ENCODE measurements at places on chromosomes 3 and 15.

- DNase-seq: no peak
Measured at GRCh38 chr3:184470551-184470950, 90.7 kb downstream of the CHRD start.

GRCh38 chr3:94928921-94929320, 866.1 kb downstream of the NSUN3 start:
- DNase-seq: peak; percentile 34

GRCh38 chr3:117238806-117239205, 529.2 kb downstream of the TUSC7 start:
- DNase-seq: no peak

DNA sequence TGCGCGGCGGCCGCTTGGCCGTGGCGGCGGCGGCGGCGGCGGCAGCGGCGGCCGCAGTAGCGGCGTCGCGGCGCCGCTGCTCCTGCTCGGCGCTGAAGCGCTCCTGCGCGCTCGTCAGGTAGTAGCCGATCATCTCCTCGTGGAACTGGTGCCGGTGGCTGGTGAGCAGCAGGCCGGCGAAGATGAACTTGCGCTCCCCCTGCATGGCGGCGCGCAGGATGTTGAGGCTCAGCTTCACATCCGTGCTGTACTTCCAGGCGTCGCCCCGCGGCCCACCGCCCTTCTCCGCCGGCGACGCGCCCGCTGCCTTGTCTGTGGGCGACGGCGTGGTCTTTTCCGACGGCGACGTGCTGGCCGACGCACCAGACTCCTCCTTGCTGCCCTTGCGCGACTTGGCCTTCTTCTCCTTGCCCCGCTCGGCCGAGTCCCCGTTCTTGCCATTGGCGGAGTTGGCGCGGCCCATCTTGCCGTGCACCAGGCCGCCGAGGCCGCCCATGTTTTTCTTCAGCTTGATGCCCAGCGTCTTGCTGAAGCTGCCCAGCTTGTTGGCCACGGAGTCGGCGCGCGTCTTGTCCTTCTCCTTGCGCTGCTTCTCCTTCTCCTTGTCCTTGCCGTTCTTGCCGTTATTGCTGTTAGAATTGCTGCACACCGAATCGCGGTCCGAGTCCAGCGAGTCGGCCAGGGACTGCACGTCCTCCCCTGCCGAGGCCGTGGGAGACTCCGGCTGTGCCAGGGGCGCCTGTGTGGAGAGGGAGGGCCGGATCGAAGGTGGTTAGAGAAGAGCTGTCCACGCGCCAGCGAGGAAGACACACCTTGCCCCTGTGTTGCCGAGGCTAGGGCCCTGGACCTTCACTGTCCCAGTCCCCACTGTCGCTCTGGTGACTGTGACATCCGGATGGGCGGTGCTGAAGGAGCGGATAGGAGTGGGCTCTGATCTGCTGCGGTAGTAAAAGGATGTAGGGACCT, 157.6 kb downstream of the KLF13 start:
- DNase-seq: no peak

- DNase-seq: no peak
Measured at GRCh38 chr3:129525341-129525968, 3.0 kb upstream of the RHO start.

GRCh38 chr3:95464346-95464745, 1350.0 kb upstream of the EPHA6 start:
- DNase-seq: no peak

DNA sequence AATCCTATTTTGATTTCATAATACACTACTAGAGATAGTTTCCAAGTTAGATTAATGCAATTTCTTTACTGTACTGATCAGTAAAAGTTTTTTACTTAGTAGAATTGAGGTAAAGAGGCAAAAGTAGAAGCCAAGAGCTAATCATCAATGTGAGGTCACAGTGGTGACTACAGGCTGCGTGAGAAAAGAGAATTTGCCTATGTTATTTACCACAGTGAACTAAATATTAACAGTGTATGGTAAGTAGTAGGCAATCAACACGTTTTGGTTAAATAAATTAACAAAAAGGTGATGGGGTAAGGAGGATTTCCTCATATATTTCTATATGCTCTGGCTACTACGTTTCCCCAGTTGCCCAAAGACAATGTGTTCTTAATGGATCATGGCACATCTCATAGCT, 202.2 kb upstream of the CMC1 start:
- no peak for DNase-seq

DNA sequence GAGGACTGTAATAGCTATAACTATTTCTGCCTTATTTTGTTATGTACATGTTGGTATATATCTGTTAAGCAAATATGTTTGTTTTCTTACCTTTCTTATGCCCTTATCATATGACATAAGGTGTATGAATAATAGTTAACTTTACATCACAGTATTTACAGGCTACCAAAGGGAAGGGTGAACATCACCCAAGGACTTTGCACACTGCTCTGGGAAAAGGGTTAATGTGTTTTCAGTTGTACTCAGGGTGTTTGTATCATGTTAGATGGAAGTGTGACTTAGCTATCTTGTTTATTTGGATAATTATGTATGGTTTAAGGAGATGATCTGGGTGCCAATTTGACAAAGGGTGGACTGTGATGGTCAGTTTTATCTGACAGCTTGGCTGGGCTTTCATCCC, 60.3 kb downstream of the LSM3 start:
- DNase-seq: no peak

- DNase-seq: no peak
Measured at GRCh38 chr3:190449801-190450200, at the start of gene TMEM207. TMEM207 (minus strand) TSS chr3:190449901; CDS start chr3:190449809, 92 bp downstream.

GRCh38 chr15:75739791-75740190, 27.1 kb upstream of the CSPG4 start:
- peak; percentile 19 for DNase-seq

DNA sequence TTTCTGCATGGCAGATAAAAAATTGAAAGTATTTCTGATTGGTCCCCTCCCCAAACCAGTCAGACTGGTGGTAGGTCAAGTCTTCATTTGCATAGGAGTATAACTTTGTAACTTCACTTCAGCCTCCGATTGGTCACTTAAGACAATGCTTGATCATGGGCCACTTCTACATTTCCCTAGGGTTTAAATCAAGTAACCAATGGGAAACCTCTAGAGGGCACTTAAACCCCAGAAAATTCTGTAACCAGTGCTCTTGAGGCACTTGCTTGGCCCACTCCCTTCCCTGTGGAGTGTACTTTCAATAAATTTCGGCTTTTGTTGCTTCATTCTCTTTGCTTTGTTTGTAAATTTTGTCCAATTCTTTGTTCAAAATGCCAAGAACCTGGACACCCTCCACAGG, 225.5 kb downstream of the ARPP21 start:
- DNase-seq: no peak

- peak; percentile 91 for DNase-seq
Measured at GRCh38 chr3:184711493-184712247, at the start of gene MAGEF1. MAGEF1 (minus strand) TSS chr3:184712064; CDS start chr3:184711821, 243 bp downstream.

- peak; percentile 81 for DNase-seq
Measured at GRCh38 chr15:59689626-59690236, 611 bp upstream of the BNIP2 start.

DNA sequence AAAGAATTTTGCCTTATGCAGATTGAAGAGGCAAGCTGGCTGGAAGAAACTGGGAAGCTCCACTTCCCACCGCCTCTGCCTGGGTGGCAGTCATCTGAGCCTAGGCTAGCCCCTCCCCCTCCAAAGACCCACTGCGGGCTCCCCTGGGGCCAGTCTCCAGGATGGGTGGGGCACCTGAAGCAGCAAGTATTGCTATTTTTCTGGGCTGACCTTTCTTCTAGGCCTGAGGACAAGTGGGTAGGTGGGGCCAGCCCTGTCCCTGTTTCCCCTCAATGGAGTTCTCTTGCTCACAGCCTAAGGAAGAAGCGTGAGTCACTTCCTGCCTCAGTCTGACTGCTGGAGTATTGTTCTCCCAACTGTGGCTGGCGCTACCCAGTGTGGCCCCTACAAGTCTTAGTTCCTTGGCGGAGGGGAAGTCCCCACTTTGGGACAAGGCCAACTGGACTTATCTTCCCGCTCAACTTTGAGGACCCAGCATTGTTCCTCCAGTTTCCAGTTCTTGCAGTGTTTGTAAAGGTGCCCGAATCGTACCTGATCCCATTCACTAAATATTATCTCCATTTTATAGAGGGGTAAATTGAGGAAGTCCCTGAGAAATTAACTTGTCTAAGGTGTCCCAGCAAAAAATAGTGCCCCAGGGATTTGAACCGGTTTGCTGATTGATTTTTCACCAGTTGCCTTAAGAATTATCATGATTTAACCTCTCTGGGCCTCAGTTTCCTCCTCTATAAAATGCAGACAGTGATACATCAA, 1.4 kb downstream of the FURIN start:
- peak; percentile 78 for DNase-seq

DNA sequence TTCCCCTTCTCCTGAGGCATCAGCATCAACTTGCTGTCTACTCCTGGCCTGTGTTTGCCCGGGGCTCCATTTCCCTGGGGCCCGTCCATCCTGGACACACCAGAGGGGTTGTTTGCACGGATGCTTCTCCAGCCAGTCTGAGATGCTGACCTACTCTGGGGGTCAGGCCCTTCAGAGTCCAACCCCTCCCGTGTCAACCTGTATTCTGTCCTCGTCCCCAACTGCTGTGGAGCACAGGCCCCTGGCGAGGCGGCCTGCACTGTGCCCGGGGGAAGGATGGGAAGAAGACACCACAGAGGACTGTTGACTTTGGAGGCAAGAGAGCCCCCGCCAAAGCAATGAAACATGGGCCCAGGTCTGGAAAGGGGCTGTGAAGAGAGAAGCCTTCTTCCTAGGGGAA, 25.8 kb downstream of the ALS2CL start:
- no peak for DNase-seq

DNA sequence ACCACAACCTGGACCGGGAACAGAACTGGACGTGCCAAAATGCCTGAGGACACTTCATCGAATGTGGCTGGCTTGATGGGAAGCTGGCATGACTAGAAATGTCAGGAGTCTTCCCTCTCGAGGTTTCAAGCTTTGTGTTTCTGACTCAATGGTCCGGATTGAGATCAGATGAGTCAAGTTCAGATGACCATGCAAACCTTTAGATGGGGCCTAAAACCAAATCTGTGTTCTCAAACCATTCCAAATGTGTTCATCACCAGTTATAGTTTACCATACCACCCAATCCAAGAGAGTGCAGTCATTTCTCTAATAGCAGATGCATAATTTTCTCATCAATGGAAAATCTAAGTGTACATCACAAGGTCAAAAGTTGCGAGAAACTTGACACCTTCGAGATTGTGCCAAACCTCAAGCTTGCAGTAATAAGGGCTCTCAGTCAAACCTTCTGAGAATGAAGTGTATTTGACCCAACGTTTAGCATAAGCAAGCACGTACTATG, 369.1 kb downstream of the RORA start:
- no peak for DNase-seq

DNA sequence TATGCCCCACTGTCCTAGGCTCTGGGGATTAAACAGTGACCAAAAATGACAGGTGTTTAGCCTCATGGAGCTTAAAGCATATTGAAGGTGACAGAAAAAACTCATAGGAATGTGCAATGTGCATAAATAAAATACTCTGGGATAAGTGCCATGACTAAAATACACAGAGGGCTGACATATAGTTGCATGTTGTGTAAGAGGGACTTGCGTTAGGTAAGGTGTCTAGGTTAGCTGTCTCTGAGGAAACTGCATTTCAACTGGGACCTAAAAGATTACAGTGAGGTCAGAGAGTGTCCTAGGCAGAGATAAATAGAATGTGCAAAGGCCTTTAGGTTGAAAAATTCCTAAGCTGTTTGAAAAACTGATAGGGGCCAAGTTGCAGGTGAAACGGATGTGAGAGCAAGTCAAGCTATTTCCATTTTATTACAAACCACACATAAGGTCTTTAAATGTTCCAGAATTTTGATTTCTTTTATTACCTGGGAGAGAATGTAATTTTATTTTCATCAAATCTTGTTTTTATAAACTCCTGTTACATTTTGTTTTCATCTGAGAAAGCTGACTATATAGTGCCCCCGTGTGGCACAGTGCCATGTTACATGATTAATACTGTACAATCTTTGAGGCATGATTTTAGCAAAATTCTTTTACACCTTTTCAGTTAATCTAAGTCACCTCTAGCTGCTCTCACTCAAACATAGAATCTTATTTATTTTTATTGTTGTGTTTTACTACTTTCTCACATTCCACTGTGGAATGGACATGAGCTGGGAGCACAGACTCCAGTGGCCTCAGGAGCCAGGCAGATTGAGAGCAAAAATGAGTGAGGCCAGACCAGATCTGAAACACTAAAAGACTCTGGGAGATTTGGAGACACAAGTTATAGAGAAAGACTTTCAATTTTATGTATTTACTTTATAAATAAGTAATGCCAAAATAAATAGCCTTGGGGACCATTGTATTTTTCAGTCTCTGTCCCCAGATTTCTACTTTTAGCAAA, 259.6 kb upstream of the ZNF717 start:
- DNase-seq: peak; percentile 27

GRCh38 chr3:72625602-72626337, 222.5 kb downstream of the SHQ1 start:
- DNase-seq: no peak

DNA sequence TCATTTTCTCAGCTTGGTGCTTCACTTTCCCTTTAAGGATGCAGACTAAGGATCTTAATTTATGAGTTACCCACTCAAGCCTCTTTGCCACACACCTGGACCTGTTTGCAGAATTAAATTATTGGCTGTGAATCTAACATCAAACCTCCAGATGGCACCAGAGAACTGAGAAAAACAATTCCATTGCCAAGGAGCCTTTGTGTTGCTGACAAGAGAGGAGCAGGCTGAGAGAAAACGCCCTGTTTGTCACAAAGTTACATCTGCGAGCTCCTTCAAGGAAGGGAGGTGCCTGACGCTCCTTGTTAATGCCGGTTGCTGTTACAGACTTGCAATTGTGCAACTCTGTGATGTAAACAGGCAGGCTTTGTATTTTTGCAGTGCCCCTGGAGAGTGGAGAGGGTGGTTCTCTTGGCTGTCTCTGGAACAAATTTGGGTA, 36.3 kb upstream of the TMC3 start:
- peak; percentile 39 for DNase-seq

DNA sequence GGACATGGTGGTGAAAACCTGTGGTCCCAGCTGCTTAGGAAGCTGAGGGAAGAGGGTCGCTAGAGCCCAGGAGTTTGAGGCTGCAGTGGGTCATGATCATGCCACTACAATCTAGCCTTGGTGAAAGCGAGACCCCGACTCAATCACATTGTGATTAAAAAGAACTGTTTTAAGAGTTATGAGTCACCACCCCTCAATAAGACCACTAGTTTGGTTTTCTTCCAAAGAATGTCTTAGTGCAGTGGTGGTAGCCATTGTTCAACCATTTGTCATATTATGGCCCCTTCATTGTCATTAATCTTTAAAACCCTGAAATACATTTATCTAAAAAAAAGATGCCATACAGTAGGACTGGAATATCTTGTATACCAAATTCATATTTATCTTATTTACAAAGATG, 48.8 kb downstream of the BLM start:
- no peak for DNase-seq

DNA sequence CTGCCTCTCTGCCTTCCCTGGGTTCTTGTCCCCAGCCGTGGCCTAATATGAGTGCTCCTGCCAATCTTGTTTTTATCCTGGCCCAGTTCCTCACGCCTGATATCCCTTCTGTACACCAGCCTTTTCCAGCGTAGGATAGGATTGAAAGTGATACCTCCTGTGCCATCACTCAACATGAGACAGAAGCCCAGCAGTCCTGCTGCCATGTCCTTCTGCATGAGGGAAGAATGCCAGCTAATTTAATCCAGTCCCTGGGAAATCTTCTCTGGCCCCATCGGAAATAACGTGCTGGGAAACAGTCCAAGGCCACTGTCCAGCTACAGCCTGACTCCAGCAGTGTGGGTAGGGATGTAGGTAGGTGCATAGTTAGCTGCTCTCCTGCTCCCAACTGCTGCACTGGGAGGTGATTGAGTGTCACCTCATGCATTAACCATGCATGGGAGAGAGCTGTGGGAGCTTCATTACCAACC, 92.0 kb upstream of the TPM1 start:
- DNase-seq: no peak
